Osteocyte (in vitro differentiated cells): ENCODE measurements at places on chromosomes 11 and 22. TPM values are rescaled to one million over a fixed set of nuclear protein-coding genes. Genes with fewer than 3 reads are reported as not detected.

DNA sequence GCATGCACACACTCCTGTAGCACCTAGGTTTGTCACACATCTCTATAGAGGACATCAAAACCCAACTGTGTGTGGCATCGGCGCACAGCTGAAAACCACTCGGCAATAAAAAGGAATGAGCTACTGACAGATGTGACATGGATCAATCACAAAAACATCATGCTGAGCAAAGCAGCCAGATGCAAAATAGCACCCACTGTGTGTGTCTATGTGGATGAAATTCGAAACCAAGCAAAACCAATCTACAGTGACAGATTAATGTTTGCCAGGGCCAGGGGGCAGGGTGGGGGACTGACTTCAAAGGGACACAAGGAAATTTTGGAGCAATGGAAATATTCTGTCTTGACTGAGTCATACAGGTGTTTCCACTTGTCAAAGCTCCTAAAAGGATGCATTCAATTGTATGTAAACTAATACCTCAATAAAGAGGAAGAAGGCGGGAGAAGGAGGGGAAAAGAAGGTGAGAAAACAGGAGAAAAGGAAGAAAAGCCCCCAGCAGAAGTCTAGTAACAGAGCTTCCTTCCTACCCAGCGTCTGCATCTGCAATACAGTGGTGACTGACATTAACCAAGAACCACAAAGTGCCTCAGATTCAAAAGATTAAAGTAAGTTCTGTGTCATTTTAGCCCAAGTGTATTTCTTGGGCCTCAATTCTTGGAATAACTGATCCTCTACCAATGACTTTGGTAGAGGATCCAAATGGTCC lies 49.8 kb downstream of the PACSIN2 start:
- DNase-seq: no peak

DNA sequence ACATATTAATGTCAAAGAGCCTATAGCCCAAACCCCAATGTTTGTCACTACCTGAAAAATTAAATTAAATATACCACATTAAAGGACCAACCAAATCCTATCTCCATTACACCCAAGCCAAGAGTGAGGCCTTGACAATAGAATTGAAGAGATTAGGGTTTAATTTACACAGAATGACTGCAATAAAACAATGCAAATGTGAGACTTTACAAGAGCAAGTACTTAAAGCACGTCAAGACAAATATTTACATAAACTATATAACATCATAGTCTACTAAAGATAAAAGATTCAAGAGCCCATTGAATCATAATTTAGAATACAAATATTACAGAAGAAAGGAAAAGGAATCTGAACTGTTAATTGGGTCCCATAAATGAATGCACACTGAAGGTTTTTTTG lies 85.6 kb downstream of the CADM1 start:
- DNase-seq: no peak

EXPH5 gene
- total RNA-seq: 0.59 and 1.5 TPM in 2 replicates

CEP126 gene
- 8.9 and 9.6 TPM in 2 replicates for total RNA-seq

DNA sequence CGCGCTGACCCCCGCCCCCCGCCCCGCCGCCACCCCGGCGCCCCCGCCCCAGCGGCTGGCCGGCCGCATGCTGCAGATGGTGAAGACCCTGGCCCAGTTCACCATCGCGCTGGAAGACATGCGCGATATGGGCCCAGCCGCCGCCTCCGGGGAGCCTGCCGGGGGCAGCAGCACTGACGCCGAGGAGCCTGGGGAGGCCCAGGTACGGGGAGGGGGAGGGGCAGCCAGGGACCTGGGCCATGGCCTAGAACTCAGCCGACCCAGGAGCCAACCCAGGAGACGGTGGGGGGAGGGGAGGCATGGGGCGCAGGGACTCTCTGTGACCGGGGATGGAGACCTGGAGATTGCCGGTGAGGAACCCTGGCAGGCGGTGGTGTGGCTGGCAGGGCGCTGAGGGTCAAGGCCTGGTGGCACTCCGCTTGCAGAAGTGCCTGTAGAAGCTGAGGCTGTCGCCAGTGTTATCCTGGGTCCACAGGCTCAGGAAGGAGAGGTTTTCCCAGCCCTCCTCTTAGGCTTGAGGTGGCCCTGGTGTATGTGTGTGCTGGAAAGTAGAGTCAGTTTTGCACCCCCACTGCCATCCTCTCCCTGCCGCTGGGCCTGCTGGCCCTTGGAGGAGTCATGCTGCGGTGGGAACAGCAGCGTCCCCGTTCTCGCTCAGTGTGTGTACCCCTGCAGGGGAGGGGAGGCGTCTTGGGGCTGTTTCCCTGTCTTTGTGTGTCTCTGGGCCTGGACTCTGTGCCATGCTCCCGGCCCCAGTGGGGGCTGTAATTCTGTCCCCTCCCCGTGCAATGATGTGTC lies 32.9 kb upstream of the RELT start:
- no peak for DNase-seq

PHF21B gene
- 0.54 TPM in 1 of 2 replicates, not detected in the other for total RNA-seq

MCAM gene
- total RNA-seq: 74.8 and 74.9 TPM in 2 replicates
